ENCODE measurements at places on chromosomes 2 and 18.
A peak's percentile ranks its signal among the peaks of the same experiment; 100 is the strongest.

DNA sequence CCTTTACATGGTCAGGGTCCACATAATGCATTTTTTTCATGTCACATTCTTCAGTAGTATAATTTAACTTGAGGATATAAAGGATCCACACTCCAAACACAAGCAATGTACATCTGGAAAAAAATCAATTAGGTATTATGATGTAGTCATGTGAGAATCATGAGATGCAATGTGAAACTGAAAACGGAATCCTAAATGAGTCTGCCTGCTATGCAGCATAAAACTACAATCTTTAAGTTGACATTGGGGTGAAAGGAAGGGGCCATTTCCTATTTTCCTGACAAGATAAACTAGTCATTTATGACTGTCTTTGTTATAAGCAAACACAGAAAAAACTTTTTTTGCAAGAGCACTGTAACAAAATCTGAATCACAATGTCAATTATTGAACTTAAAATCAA is 27.6 kb downstream of the ST3GAL5 start:
- no peak for DNase-seq

- DNase-seq: peak; percentile 1
These were observed 2167.3 kb upstream of the CELF4 start for GRCh38 chr18:39732918-39733317.

- DNase-seq: no peak
These were observed 9.1 kb upstream of the TPRKB start for GRCh38 chr2:73746015-73746876.

- DNase-seq: peak; percentile 74
These were observed 8.2 kb upstream of the GPR17 start for GRCh38 chr2:127637725-127638252.
